NT2/D1 (cell line): ENCODE measurements at places on chromosomes 2 and 18.

DNA sequence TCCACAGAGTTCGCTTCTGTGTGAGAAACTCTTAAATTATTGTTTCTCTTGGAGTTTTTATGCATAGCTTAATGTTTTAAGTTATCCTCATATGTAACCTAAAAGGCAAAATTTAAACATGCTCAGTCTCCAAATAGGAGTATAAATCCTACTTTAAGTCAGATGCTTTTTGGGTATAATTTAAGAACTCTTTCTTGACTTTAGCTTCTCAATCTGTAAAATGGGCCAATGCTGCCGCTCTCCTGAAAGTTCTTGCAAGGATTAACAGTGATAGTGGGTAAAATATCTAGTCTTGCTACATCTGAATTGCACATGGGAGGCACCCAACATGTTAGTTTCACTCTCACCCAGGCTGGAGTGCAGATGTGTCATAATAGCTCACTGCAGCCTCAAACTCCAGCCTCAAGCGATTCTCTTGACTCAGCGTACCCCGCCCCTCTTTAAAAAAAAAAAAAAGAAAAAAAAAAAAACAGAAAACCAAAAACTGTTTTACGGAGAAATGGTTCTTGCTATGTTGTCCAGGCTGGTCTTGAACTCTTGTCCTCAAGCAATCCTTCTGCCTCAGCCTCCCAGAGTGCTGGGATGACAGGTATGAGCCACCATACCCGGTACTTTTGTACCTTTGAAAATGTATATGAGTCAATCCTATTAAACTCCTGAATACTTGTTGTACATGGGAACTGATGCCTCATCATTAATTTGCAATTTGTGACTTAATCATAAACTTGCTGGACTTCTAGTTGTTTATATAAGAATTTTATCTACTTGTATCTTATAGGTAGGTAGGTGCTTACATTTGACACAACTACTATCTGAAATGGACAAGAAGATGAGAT is 1.8 kb downstream of the FBXO48 start:
- no peak for DNase-seq

DNA sequence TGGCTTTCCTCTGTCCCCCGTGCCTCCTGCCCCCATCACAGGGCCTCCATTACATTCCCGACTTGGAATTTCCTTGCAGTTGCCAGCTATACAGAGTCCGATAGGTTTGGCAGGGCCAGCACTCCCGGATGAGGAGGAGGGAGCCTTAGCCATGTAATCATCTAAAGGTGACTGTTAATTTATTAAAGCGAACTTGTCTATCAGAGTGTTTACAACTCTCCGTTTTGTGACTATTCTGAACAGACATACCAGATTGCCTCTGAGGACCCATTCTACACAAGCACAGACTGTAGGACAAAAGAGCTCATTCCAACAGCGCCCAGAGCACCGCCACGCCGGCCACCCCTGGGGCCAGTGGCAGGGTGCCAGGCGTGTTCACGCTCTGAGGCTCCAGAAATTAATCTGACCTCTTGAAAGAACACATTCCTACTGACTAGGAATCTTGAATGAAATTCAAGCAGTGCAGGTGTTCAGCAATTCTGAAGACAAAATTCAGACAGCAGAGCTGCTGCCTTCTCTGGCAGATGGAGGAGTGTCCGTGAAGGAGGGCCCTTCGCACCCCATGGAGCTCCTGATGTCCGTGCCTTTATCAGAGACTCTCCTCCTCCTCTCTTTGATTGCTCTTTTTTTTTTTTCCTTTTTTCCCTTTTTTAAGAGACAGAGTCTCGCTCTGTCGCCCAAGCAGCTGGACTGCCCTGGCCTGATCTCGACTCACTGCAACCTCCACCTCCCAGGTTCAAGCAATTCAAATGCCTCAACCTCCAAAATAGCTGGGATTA is 58.1 kb upstream of the RALBP1 start:
- no peak for DNase-seq

DNA sequence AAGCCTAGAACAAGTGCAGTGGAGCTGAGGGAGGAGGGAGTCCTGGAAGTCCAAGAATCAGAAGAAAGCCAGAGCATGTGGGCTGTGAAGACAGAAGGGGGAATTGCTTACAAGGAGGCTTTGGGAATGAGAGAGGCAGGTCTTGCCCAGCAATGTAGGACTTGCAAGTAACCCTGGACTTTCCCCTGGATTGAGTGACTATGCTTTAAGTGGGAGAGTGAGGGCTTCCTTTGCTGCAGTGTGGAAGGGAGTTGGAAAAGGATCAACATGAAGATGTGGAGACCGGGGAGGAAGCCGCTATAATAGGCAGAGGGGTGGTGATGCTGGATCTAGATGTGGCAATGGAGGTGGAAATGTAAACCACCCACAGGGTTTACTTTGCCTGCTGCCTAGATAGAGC is 13.8 kb upstream of the SCYGR1 start:
- DNase-seq = no peak

DNA sequence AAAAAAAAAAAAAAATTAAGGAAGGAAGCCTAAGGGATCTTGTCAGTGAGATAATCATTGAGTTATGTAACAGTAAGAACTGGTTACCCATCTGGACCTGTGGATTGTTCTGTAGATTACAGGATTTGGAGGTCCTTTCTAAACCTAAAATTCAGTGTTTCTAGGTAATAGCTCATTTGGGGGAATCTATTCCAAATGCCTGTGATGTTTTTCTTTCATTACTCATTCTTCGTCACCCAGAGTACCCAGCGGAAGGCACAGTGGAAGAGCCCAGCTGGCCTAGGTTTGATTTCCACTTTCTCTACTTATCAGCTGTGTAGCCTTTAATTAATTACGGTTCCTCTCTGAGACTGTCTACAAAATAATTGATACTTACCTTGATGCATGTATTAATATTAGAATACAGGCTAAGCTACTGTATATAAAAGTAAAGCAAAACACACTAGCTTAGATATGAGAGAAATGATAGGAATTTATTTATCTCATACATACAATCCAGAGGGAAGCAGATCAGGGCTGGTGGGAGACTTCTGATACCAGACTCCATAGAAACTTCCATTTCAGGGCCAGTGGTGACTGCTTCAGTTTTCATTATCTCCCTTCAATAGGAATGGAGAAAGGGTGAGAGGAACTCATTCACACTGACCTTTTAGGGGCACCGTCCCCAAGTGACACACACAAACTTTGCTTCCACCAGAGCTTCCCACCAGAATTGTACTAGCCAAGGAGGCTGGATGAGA is 115.8 kb upstream of the NOSTRIN start:
- DNase-seq = no peak

- no peak for DNase-seq
Observed at GRCh38 chr2:144824306-144825080, 304.6 kb upstream of the ZEB2 start.
